Naive thymus-derived CD8-positive, alpha-beta T cell (primary cell): ENCODE measurements at places on chromosomes 5 and 9. TPM values are rescaled to one million over a fixed set of nuclear protein-coding genes. Genes with fewer than 3 reads are reported as not detected.

DNA sequence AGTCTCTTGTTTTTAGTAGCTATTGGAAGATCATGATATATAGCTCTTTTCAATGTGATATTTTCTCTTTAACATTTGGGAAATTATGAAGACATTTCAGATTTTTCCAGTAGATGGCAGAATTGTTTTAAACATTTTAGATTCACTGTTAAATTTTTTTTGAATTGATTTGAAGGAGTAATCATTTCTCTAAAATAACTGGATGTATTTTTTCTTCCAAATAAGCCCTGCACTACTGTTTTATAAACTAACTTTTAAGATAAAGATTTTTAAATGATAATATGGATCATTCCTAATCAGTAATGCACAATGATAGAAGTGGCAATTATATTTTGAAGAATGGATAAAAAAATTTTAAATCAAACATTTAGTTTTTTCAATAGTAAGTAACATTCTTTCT is 14.2 kb downstream of the NDUFAF2 start:
- no peak overlapping the region for H3K27ac ChIP-seq
- H3K27me3 ChIP-seq, result no peaks in the 10 kb centered on the region
- H3K4me1 ChIP-seq, result peaks cover 5% of the 10 kb centered on the region
- H3K4me3 ChIP-seq, result no peak overlapping the region
- no peak for DNase-seq

DNA sequence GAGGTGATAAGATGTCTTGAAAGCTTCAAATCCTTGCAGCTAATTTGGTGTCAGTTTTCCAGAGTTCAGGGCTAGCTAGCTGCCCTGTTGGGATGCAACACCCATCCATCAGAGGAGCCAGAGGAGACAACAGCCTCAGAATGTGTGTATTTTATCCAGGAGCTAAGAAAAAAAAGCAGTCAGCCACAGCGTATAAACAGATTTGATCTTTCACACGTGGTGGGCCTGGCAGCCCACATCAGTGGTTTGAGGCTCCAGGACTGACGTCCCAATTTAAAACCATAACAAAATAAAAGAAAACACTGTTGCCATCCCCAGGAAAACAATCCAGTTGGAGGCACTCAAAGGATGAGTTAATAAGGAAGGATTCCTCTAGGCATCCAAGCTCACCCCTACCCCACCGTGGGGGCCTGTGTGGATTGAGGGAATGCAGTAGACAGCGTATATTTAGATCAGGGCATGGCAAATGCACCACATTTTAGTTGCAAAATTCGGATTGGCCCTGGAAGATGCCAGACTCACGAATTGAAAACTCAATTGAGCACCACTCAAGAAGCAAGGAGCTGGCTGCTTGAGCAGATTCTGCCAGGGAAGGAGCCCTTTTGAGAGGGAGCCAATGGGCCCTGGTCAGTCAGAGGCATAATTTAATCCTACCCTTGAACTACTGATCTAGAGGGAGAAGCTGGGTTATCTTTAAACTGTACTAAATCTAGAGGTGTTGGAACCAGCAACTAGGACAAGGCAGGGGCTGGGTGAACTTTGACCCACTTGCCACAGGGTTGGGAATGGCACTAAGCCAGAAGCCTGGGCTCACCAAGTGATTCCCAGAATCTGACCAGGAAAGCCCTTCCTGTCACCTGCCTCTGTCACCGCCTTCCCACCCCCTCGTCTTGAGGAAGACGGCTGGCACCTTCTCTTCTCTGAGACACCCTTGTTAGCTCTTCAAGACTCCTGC is 17.5 kb downstream of the ADRA1B start:
- H3K27me3 ChIP-seq, result peaks cover 37% of the 10 kb centered on the region
- no peak overlapping the region for H3K27ac ChIP-seq
- no peaks in the 10 kb centered on the region for H3K36me3 ChIP-seq
- H3K4me1 ChIP-seq, result peaks cover 7% of the 10 kb centered on the region
- no peak for DNase-seq

GRCh38 chr5:8590959-8591358 is 722.0 kb downstream of the MTRR start:
- H3K4me3 ChIP-seq, result no peak overlapping the region
- no peaks in the 10 kb centered on the region for H3K27me3 ChIP-seq
- no peak overlapping the region for H3K27ac ChIP-seq
- no peak for DNase-seq
- no peaks in the 10 kb centered on the region for H3K4me1 ChIP-seq

- H3K4me3 ChIP-seq, result no peak overlapping the region
- H3K4me1 ChIP-seq, result no peaks in the 10 kb centered on the region
- no peak for DNase-seq
- no peak overlapping the region for H3K27ac ChIP-seq
Measured at GRCh38 chr9:85200726-85201404, 531.3 kb downstream of the NTRK2 start.

DNA sequence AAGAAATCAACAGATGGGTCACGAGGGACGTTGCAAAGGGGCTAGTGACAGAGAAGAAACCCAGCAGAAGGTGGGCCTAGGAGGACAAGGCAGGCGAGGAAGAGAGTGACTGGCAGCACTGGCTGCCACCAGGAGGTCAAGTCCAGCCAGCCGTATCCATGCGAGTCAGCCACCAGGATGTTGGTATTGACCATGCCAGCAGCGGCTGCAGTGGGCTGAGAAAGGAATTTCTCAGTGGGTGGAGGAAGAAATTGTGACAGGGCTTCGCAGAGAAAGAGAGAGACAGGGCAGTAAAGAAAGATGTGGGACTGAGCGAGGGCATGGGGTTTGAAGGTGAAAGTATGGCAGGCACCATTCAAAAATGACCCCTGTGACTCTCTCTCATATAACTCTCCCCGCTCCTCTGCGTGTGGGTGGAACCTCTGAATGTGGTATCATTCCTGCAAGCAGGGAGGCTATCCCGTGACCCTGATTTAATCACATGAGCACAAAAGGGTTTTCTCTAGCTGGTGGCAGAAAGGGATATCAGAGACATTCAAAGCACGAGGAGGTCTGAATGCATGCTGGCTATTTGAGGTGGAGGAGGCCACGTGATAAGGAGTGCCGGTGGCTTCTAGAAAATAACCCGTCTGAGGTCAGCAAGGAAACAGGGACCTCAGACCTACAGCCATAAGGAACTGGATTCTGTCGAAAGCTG is 45.4 kb upstream of the FBXW11 start:
- no peak for DNase-seq
- no peak overlapping the region for H3K27ac ChIP-seq
- H3K4me3 ChIP-seq, result peak overlapping the region; percentile 15
- H3K36me3 ChIP-seq, result no peaks in the 10 kb centered on the region

DNA sequence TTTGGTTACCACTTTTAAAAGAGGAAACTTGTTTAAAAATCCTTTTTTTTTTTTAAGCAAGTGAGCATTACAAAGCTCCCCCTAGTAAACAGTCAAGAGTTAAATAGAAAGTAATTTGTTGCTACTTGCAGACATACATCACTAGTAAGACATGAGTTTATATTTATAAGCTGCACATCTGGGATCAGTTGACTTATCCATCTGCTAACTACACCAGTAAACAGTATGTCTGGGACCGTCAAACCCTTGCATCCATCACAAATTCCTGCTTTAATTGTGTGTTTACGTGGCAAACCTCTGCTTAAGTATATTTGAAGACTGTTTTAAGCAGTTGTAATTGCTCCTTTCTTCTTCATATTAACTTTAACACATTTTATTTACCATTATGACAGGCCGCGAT is 146.8 kb downstream of the EBF1 start:
- peaks cover 4% of the 10 kb centered on the region for H3K4me1 ChIP-seq
- H3K4me3 ChIP-seq, result no peak overlapping the region
- H3K27ac ChIP-seq, result no peak overlapping the region
- DNase-seq, result no peak
- no peaks in the 10 kb centered on the region for H3K27me3 ChIP-seq

DNA sequence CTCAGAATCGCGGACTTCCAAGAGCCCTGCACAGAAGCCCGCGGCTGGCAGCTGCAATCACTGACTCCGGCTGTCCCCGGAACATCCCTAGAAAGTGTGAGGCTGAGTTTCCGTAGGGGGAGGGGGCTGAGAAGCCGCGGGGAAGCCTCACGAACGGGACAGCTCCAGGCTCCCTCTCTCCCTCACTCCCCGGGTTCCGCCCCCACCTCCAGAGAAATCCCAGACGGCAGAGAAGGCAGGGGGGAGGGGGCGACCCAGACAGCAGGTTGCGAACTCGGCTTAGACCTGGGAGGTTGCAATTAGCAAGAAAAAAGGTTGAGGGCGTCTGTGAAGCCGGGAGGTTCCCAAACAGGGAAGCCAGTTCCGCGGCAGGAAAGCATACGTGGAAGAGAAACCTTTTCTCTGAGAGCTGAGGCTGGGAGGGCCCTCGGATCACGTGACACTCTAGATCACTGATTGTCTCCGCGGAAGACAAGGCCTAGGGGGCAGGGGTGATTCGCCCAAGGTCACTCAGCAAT is 73.8 kb upstream of the CPLX2 start:
- H3K36me3 ChIP-seq, result peaks cover 4% of the 10 kb centered on the region
- peaks cover 36% of the 10 kb centered on the region for H3K27me3 ChIP-seq
- DNase-seq, result no peak
- H3K4me1 ChIP-seq, result peaks cover 25% of the 10 kb centered on the region
- no peak overlapping the region for H3K4me3 ChIP-seq

DNA sequence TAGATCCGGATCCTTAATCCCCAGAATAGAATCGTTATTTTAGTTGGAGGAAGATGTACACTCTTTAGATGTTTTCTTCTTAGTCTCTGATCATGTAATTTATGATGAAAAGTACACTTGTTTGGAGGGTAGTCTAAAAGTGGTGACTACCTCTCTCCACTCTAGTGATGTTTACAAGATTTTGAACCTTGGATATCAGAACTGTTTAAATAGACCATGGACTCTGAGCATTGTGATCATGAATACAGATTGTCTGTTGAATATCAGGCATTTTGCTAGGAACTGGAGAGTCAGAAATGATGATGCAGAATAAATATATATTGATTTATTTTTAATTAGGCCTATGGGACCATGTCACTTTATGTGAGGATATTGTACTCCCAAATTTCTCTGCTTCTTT is 706.3 kb upstream of the WWC1 start:
- no peak for DNase-seq
- no peak overlapping the region for H3K4me3 ChIP-seq
- no peaks in the 10 kb centered on the region for H3K27me3 ChIP-seq
- no peaks in the 10 kb centered on the region for H3K4me1 ChIP-seq
- H3K27ac ChIP-seq, result no peak overlapping the region

- DNase-seq, result no peak
- H3K4me3 ChIP-seq, result no peak overlapping the region
Measured at GRCh38 chr5:35026280-35026840, 21.4 kb downstream of the AGXT2 start.

GRCh38 chr5:151374539-151374938 is 27.2 kb upstream of the SLC36A2 start:
- no peaks in the 10 kb centered on the region for H3K4me1 ChIP-seq
- no peak overlapping the region for H3K4me3 ChIP-seq
- no peak overlapping the region for H3K27ac ChIP-seq
- H3K27me3 ChIP-seq, result no peaks in the 10 kb centered on the region
- DNase-seq, result no peak
- H3K36me3 ChIP-seq, result no peaks in the 10 kb centered on the region

DNA sequence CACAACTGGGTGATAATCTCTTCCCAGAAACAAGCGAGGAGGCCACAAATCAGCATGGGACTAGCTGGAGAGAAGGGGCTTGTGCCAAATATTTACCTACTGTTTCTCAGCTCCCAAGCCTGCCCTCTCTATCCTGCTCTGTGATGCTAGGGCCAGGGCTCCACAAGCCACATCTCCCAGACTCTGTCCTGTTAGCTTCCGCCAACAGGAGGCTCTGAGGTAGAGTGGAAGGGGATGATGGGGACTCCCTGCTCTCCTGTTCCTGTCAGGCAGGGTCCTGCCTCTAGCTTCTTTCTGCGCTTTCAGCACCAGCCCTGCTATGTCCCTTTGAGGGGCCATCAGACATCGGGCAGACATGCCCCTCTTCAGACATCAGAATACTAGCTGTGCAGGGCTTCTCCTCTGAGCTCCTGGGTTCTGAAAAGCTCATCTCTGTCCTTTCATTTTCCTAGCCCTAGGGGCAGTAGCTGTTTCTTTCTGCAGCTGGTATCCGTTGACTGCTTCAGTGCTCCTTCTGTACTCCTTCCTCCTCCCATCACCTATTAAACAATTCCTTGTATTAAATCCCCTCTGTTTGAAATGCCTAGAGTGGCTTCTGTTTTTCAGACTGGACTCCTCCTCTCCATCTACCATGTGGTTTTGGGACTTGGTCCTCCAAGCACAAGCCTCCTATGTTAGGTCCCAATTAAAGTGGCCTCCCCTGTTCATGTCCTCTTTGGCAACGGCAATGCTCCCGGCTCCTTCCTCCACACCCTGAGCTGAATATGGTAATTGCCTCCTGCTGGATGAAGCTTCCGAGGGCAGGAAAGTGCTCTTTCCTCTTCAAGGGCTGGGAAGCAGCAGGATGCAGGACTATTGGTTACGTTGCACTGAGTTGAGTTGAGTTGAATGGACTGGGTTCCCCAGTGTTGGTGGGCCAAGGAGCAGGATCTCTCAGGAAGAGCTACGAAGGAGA is 161.1 kb upstream of the TBC1D2 start:
- DNase-seq, result no peak
- H3K27ac ChIP-seq, result no peak overlapping the region
- H3K4me3 ChIP-seq, result no peak overlapping the region
- peaks cover 25% of the 10 kb centered on the region for H3K27me3 ChIP-seq

DNA sequence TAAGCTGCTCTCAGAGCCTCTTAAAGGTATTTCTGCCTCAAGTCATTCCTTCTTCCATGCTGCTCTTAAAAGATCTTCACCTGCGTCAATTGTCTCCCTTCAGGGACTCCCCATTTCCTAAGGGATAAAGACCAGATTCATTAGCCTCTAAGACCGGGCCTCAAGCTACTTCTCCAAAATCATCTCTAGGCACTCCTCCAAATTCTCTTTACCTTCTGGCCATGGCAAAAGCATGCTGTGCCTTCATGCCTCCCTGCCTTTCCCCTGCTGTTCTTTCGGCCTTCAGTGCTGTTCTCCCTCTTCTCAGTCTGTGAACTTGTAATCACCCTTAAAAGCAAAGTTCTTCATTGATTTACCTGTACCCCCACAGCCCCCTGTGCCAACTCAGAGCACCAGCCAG is 4.4 kb downstream of the TMOD1 start:
- peaks cover 11% of the 10 kb centered on the region for H3K4me1 ChIP-seq
- H3K27ac ChIP-seq, result no peak overlapping the region
- H3K27me3 ChIP-seq, result peaks cover 36% of the 10 kb centered on the region
- H3K36me3 ChIP-seq, result no peaks in the 10 kb centered on the region
- DNase-seq, result no peak
- no peak overlapping the region for H3K4me3 ChIP-seq

- no peak for DNase-seq
- no peak overlapping the region for H3K4me3 ChIP-seq
Measured at GRCh38 chr5:76527685-76528161, 95.5 kb downstream of the F2RL2 start.

DNA sequence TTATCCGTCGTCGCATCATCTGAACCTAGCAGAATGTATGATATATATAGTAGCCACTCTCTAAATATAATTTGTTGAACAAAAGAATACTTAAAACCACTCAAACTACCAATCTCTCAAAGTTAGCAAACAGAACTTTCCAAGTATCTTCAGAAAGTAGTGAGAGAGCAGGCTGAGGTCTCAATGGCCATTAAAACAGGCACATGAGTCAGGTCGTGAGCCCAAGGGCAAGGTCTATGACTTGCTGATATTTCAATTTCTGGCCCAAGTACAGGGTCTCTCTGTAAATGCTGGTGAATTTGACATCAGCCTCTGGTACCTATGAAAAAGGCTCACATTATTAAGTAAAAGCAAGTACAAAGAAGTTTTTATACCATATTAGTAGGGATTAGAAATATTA is 95.1 kb downstream of the GPR21 start:
- DNase-seq, result no peak
- H3K27ac ChIP-seq, result no peak overlapping the region
- no peaks in the 10 kb centered on the region for H3K4me1 ChIP-seq
- no peaks in the 10 kb centered on the region for H3K36me3 ChIP-seq
- no peak overlapping the region for H3K4me3 ChIP-seq

Gene CATSPER3
- 0.78 TPM for total RNA-seq

Gene CDH6
- not detected for total RNA-seq

Gene ARSI
- total RNA-seq, result not detected

Gene C9orf153
- 1.1 TPM for total RNA-seq

Gene PNPLA7
- 14.5 TPM for total RNA-seq

Gene FOXB2
- not detected for total RNA-seq
